ENCODE measurements at places on chromosomes 11 and 22. TPM values are rescaled to one million over a fixed set of nuclear protein-coding genes. Genes with fewer than 3 reads are reported as not detected.

CECR2 gene
- total RNA-seq: 0.20 TPM

PES1 gene
- total RNA-seq: 89.0 TPM

APOA5 gene
- not detected for total RNA-seq

GLYAT gene
- total RNA-seq: not detected

LGR4 gene
- not detected for total RNA-seq

CNGA4 gene
- total RNA-seq: not detected

RIMBP3C gene
- 0.68 TPM for total RNA-seq

SAA2 gene
- 0.27 TPM for total RNA-seq

ADM2 gene
- 4.5 TPM for total RNA-seq

OR1S1 gene
- not detected for total RNA-seq

KCTD14 gene
- 0.49 TPM for total RNA-seq

ADAMTS15 gene
- total RNA-seq: 0.07 TPM

PARVA gene
- 0.41 TPM for total RNA-seq

CCND1 gene
- 0.20 TPM for total RNA-seq

MS4A6E gene
- total RNA-seq: not detected

ZNF280B gene
- 2.7 TPM for total RNA-seq

BRSK2 gene
- 0.27 TPM for total RNA-seq

MIAT gene
- 268 TPM for total RNA-seq

TRIM51 gene
- total RNA-seq: not detected

SLC22A8 gene
- total RNA-seq: not detected

C11orf97 gene
- not detected for total RNA-seq

NRXN2 gene
- 1.3 TPM for total RNA-seq

OR8G1 gene
- not detected for total RNA-seq

DKK3 gene
- total RNA-seq: not detected

CALCA gene
- total RNA-seq: not detected

MLC1 gene
- 0.39 TPM for total RNA-seq

MUC15 gene
- total RNA-seq: not detected

ATF4 gene
- total RNA-seq: 303 TPM

CCDC15 gene
- 4.2 TPM for total RNA-seq

PACSIN3 gene
- 2.9 TPM for total RNA-seq

ALDH3B2 gene
- not detected for total RNA-seq

ELFN2 gene
- total RNA-seq: 0.17 TPM

ZNHIT2 gene
- 11.5 TPM for total RNA-seq
